Vagina (tissue), 2 donors: ENCODE measurements at places on chromosomes 6 and 20. TPM values are rescaled to one million over a fixed set of nuclear protein-coding genes. Genes with fewer than 3 reads are reported as not detected.

DNA sequence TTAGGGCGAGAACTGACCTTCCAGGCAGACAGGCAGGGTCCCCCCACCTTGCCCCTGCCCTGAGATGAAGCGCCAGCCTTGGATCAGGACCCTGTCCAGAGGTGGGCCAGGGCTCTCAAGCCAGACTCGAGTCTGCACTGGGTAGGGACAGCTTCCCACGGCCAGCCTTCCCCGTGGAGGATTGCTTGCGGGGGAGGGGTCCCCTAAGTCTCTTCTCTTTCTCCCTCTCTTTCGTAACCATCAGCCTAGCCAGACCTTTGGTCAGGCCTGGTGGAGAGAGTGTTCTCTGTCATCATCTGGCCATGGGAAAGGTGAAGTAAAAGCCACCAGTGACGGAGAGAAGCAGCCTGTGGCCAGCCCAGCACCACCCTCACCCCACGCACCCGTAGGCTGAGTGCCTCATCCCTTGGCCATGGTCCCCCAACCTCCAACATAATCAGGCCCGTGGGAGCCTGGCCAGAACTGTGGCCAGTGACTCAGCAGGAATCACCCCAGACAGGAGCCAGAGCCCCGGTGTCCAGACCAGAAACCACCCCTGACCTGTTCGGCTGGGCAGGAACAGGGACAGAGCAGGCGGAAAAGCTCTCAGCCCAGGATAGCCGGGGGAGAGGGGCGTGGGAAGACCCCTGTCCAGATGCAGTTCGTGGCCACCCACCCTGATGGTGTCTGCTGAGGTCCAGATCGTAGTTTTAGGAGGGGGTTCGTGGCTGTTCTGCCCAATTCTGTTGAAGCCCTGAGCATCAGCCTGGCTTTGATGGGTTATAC lies 47.1 kb downstream of the SNAI1 start:
- no peak for DNase-seq
- H3K4me3 ChIP-seq: no peak overlapping the region
- no peaks in the 10 kb centered on the region for H3K27me3 ChIP-seq
- no peaks in the 10 kb centered on the region for H3K36me3 ChIP-seq

GRCh38 chr6:45132658-45133294 lies 195.4 kb upstream of the RUNX2 start:
- no peak for DNase-seq
- H3K27ac ChIP-seq: no peak overlapping the region
- no peaks in the 10 kb centered on the region for H3K36me3 ChIP-seq
- no peaks in the 10 kb centered on the region for H3K27me3 ChIP-seq
- no peak overlapping the region for H3K4me3 ChIP-seq

DNA sequence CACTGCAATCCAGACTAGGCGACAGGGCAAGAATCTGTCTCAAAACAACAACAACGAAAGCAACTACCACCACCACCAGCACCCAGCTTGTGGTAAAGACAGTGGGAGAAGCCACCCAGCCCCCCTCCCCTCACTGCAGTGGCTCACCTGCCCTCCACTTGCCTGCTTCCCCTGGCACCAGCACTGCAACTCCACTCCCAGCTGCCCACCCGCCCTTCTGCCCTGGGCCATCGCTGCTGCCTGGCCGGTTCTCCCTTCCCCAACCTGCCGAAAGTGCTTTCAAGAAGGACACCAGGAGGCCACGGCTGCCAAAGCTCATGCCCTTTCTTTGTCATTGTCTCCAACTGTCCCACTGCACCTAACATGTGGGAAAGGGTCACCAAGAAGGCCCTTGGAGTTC lies 94.7 kb upstream of the AGPAT4 start:
- no peak overlapping the region for H3K27ac ChIP-seq
- no peaks in the 10 kb centered on the region for H3K36me3 ChIP-seq
- no peaks in the 10 kb centered on the region for H3K27me3 ChIP-seq
- no peak for DNase-seq
- peaks cover under 1% of the 10 kb centered on the region for H3K4me1 ChIP-seq

Gene GMNN
- 13.5 TPM for total RNA-seq

GRCh38 chr20:44527716-44528199 lies 5.9 kb upstream of the SERINC3 start:
- no peak overlapping the region for H3K4me3 ChIP-seq
- H3K27me3 ChIP-seq: no peaks in the 10 kb centered on the region
- no peak overlapping the region for H3K27ac ChIP-seq
- DNase-seq: no peak

- DNase-seq: no peak
- no peak overlapping the region for H3K4me3 ChIP-seq
- H3K27ac ChIP-seq: peak overlapping the region; percentile 60
- H3K4me1 ChIP-seq: peaks cover 8% of the 10 kb centered on the region
These were observed 120.8 kb downstream of the ISM1 start for GRCh38 chr20:13341737-13342393.

GRCh38 chr20:53643031-53643832 lies 49.6 kb upstream of the ZNF217 start:
- peak overlapping the region; percentile 80 for H3K27ac ChIP-seq
- H3K4me3 ChIP-seq: peak overlapping the region; percentile 6
- no peaks in the 10 kb centered on the region for H3K36me3 ChIP-seq
- DNase-seq: no peak
- no peaks in the 10 kb centered on the region for H3K27me3 ChIP-seq

DNA sequence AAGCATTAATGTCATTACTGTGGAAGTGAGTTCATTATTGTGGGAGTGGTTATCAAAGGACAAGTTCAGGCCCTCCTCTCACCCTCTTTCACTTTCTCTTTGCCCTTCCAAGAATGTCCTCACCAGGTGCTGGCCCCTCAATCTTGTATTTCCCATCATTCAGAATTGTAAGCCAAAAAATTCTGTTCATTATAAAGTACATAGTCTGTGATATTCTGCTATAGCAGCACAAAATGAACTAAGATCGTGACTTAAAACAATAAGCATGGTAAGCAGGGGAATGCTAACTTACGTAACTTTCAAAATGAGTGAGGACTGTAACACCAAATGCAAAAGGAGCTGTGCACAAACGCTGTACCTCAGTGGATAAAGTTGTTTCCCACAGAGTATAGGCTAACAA lies 515.7 kb upstream of the BTBD3 start:
- H3K27ac ChIP-seq: no peak overlapping the region
- H3K27me3 ChIP-seq: no peaks in the 10 kb centered on the region
- H3K36me3 ChIP-seq: no peaks in the 10 kb centered on the region

DNA sequence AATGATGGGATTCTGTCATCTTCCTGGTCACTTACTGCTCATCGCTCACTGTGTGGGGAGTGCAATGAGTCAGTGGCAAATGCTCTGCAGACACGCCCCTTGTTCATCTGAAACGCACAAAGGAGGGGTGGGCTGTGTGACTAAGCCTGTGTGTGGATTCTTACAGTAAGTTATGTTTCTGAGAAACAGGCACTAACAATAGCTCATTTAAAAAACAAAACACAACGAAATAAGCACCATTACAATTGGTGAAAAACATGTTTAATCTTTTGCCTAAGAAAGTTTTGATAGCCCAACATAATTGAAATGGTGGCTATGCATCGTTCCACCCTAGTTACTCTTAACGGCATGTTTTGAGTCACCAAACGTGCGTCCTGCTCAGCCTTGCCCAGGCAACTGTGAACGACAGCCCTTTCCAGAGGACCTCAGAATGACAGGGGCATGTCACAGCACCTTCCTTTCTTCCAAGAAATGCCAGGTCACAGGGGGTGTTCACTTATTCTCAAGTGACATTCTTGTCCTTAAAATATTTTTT lies 118.4 kb upstream of the SGK1 start:
- H3K27ac ChIP-seq: peak overlapping the region; percentile 67
- no peak overlapping the region for H3K4me3 ChIP-seq
- peaks cover 16% of the 10 kb centered on the region for H3K4me1 ChIP-seq
- no peak for DNase-seq

DNA sequence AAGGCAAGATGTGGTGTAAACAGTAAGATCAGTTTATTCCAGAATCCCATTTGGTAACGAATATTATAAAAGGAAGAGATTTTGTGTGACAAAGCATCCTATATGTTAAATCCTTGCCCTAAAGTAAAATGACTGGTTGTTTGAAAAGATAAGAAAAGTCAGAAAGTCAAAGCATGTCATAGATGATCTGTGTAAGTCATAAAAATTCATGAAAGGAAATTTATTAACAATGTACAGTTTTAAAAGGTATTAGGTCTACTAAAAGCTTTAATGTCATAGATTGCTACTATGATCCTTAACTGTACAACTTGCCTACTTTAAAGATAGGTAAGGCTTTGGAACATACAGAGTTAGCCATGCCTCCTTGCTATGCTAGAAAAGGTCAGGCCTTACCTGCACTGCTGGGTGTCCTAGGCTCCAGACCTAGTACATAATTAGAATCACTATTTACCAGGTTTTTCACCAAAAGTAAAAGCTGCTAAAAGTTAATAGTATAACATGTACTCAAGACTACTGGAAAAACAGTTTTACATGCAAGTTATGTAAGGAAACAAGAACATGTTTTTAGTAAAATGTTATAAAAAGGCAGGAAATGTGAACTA lies 1090.1 kb upstream of the ADGRB3 start:
- H3K27me3 ChIP-seq: no peaks in the 10 kb centered on the region
- no peak for DNase-seq
- H3K4me3 ChIP-seq: no peak overlapping the region
- no peaks in the 10 kb centered on the region for H3K36me3 ChIP-seq
- no peak overlapping the region for H3K27ac ChIP-seq

DNA sequence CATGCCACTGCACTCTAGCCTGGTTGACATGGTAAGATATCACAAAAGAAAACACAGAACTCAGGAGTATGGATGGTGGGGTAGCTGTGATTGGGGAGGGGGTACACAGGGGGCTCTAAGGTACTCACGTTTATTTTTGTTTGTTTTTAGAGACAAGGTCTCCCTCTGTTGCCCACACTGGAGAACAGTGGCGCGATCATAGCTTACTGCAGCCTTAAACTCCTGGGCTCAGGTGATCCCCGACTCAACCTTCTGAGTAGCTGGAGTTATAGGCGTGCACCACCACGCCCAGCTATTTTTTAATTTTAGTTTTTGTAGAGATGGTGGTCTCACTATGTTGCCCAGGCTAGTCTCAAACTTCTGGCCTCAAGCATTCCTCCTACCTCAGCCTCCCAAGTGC lies 29.3 kb downstream of the BCL2L1 start:
- H3K27me3 ChIP-seq: no peaks in the 10 kb centered on the region
- no peak for DNase-seq
- H3K4me1 ChIP-seq: peaks cover 36% of the 10 kb centered on the region
- H3K27ac ChIP-seq: no peak overlapping the region
- no peaks in the 10 kb centered on the region for H3K36me3 ChIP-seq

DNA sequence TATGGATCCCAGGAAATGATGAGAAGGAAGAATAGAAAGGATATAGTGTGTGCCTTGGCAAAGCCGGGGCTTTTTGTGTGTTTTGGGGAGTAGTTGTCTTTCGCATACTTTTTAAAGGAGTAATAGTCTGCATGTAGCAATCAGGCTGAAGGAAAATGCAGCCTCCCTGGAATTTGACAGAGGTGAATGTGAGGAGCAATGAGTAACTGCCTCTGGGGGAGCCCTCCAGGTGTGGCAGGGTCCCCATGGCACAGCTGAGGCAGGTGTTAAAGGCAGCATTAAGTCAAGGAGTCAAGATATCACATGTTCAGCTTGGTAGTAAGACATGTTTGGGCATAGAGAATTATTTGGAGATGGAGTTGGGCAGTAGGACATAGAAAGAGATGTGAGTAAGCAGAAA lies 203.1 kb downstream of the C6orf118 start:
- H3K4me1 ChIP-seq: no peaks in the 10 kb centered on the region
- H3K4me3 ChIP-seq: no peak overlapping the region
- no peaks in the 10 kb centered on the region for H3K27me3 ChIP-seq
- no peaks in the 10 kb centered on the region for H3K36me3 ChIP-seq
- H3K27ac ChIP-seq: no peak overlapping the region
- DNase-seq: no peak
